Umbilical cord (tissue), 2 donors: ENCODE measurements at places on chromosomes 6 and 20.

- DNase-seq, result no peak
Observed at GRCh38 chr6:43847741-43848630, 78.0 kb downstream of the VEGFA start.

DNA sequence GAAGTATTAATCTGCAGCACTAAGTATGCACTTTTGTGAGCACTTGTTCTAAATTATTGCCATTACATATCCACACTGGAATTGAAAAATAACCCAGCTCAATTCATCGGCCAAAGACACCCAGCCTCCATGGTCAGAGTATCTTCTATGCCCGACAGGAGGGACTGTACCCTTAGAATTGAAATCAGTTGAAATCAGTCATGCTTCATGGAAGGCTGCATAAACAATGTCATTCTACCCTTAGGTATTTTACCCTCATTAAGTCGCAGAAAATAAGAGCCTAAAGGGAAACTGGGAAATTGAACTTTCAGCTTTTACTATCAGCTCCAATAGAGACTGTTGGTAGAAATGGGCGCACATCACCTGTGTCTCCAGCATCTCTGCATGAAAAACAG, 2.9 kb upstream of the RAMACL start:
- DNase-seq, result no peak

DNA sequence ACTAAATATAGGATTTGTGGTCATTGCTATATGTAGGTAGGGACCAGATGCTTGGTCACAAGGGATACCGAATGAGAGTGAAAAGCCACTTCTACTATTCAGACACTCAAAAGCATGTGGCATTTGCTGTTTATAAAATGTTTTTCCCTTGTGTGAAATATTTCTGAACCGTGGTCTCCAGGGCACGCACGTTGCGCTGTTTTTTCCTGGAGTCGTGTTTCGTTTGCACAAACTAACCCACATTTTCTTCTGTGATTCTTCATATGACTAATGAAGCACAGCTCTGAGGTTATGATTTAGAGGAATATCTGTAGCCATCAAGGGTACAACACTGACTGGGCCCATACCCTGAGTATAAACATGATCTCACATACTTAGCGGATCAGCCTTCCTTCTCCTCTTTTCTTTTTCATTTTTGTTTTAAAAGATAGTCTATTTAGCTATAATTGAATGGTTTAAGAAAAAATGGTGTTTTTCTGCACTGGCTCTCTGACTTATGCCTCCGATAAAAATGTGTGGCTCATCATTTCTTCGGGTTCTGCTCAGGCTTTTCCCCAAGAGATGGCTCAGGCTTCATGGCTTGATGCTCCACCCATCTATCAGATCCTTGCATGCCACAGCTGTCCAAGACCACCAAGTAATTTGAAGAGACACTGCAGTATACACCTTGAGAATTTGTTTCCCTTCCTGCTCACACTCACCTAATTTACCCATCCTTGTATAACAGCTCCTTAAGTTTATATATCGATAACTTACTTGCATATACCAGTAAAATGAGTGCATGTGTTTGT, 59.9 kb upstream of the HBS1L start:
- DNase-seq, result no peak

GRCh38 chr6:96926425-96926824, 1.9 kb downstream of the KLHL32 start:
- DNase-seq, result no peak

DNA sequence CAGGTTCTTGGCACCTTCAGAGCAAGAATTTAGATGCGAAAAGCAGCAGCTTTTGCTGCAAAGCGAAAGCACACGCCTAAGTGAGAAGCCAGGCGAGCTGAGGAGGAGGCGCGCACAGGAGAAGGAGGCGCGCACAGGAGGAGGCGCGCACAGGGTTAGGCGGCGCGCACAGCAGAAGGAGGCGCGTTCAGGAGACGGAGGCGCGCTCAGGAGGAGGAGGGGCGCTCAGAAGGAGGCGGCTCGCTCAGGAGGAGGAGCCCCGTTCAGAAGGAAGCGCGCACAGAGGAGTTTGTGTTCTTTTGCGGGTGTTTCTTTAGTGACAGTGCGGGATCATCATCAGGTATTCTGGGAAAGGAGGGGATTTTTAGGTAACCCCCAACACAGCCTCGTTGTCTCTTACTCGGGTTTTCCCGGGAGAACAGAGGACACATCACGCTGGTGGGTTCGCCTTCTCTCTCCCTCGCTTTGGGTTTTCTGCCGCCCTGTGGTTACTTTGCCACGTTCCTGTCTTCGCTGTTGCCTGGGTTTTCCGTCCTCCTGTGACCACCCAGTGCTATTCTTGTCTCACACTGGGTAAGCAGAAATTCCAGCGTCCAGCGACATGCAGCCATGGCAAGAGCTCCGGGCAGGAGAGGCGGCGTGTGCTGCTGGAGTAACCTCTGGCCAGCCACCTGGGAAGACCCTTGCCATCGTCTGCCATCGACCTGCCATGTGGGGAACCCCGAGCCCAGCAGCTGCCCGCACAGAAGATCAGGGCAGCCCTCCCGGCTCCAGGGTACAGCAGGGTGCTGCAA, 47.0 kb downstream of the WDR27 start:
- DNase-seq, result peak; percentile 79

GRCh38 chr6:88855541-88856147, 107.8 kb downstream of the RNGTT start:
- peak; percentile 59 for DNase-seq

GRCh38 chr20:32991383-32991782, 12.8 kb downstream of the SUN5 start:
- DNase-seq, result no peak

- DNase-seq, result no peak
Observed at GRCh38 chr6:25875563-25875905, 1.5 kb upstream of the SLC17A3 start.

- DNase-seq, result peak; percentile 44
Observed at GRCh38 chr6:6851059-6851948, 256.5 kb upstream of the RREB1 start.

- no peak for DNase-seq
Observed at GRCh38 chr6:7535498-7535897, 6.0 kb upstream of the DSP start.

DNA sequence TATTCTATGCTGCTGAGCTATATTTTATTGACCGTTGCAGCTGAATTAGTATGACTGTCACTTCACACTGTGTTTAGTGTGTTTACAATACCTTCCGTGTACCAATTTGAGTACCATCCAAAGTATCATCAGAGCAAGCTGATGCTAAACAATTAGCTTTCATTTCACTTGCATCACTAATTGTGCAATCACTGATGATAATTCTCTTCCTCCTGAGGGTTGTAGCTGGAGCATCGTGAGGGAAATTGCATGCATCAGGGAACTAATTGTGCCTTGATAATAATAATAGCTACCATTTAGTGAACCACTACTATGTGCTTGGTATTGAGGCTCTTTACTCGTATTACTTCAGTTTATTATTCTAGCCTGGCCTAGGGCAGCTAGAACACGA, 384.8 kb upstream of the SOX4 start:
- no peak for DNase-seq

DNA sequence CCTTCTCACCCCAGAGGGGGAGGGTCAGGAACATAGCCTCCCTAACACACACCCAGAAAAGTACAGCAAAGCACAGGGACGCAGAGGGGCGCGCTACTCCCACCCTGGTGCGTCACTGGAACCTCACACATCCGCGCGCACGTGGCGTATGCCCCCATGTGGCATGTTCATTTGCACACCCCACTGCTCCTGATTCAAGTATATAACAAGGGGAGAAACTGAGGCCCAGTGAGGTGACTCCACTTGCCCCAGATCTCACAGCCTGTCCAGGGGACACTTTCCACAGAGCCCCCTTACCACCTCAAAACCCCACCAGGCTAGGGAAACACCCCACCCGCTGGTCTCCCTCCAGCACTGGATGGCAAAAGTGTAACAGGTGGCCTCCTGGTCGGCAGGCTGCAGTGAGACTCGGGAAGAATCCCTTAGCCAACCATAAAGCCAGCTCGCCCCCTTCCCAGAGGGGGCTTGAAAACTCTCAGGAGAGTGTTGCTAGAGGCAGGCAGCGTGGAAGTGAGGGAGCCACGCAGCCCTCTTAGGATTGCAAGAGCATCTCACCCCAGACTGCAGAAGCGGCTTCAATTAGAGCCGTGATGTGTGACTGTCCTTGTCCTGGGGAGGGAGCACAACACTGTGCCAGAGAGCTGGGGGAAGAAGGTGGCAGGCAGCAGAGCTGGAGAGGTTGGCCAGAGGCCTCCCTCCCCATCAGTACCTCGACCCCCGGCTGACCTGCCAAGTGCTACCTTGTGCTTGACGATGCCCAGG, at the start of gene GRM4:
GRM4 (minus strand) TSS at position 67 of the 762 bp plus-strand sequence. CDS start 12,591 bp downstream, outside the sequence.
- DNase-seq, result no peak

- no peak for DNase-seq
Observed at GRCh38 chr20:56861590-56861989, 232.5 kb downstream of the TFAP2C start.

GRCh38 chr6:81307651-81308214, 444.7 kb downstream of the TENT5A start:
- DNase-seq, result no peak

- no peak for DNase-seq
Observed at GRCh38 chr20:34634392-34634791, 42.5 kb downstream of the PIGU start.

DNA sequence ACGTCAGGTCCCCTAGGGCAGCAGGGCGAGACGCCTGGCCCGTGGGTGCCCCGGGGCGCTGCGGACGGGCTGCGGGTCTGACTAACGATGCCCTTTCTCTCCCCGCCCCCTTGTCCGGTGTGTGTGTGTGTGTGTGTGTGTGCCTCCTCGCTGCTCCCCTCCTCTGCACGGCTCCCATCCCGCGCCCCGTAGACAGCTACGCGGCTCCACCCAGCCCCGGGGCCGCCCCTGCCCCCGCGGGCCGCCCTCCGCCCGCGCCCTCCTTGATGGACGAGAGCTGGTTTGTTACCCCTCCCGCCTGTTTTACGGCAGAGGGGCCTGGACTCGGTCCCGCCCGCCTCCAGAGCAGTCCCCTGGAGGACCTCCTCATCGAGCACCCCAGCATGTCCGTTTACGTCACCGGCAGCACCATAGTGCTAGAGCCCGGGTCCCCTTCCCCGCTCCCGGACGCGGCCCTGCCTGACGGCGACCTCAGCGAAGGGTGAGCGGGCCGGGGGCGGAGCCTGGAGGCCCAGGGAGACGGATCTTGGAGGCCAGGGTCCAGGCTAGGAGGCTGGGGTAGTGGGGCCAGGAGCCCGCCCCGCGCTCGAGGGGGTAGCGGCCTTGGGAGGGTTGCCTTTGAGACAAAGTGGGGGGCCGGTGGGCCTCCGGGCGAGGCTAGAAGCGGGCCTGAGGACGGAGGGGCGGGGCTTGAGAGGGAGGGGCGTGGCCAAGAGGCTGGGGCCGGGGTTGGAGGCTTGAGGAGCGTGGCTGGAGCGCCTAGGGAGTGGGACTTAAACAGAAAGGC, 5.1 kb downstream of the TP53INP2 start:
- peak; percentile 87 for DNase-seq

DNA sequence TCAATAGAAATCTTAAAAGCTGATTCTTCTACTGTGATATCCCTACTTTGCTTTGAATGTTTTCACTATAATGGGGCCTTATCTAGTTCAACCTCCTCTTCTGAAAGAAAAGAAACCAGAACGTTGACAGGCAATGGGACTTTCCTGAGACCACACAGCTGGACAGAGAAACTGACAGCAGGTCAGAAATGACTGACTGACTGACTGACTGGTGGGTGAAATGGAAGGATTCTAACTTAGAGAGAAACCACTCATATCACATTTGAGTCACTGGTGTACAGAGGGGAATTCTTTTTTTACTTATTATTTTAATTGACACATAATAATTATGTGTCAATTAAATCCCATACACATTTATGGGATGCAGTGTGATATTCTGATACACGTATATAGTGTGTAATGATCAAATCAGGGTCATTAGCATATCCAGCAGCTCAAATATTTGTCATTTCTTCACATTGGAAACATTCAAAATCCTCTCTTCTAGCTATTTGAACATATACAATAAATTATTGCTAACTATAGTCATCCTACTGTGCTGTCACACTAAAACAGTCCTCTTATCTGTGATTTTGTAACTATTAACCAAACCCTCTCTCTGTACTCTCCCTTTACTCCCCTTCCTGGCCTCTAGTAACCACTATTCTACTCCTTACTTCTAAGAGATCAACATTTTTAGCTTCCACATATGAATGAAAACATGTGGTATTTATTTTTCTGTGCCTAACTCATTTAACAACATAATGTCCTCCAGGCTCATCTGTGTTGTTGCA, 64.8 kb upstream of the NRSN1 start:
- DNase-seq, result no peak

DNA sequence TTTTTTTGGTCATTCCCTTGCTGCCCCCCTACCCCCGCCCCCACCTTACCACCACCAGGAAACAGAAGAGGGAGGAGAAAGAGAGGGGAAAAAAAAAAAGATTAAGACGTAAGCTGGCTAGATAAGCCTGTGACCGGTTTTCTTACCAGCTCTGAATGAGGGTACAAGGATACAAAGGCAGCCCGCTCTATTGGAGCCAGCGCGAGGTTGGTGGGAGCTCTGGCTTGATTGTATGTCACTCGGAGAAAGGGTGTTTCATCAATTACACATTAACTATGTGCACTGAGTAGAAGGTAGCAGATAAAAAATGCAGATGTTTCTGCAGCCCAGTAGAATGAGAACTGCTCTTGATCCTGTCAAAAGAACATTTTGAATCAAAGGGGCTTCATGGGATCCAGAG, 28.6 kb upstream of the OLIG3 start:
- no peak for DNase-seq

DNA sequence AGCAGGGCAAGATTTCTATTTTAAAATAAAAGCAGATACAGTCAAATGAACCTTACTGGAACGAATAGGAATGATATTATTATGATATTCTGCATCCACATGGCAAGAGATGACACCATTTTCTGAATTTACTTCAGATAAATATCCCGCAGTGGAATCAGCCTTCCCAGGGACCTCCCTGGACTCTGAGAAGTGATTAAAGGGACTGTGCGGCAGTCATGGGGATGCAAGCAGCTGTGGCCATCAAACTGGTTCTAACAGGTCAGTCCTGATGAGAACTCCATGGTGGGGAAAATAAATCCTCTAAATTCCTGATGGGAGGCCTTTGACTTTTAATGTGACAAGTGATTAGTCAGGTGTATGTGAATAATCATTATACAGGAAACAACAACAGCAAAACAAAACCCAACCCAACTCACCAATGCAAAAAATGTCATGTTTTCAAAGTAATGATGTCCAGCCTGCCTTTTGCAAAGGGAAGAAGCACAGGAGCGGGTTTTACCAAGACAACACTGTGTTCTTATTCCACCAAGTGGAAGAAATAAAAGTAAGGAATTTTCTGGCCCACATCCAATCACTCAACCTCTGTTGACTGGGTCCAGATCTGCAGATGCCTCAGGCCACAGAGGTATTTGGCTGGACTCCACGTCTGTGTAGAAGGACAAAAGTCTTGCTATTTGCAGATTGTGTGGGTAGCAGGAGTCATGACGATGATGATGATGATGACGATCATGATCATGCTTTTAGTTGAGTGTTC, 61.9 kb upstream of the CITED2 start:
- no peak for DNase-seq

- DNase-seq, result no peak
Observed at GRCh38 chr6:106540432-106540831, 88.9 kb downstream of the RTN4IP1 start.

GRCh38 chr6:4931530-4932227, 72.2 kb downstream of the RPP40 start:
- DNase-seq, result no peak

GRCh38 chr20:25129428-25129827, 47.5 kb upstream of the VSX1 start:
- DNase-seq, result no peak
